ENCODE measurements at places on chromosomes 6 and 20.

GRCh38 chr6:33433001-33433543 lies 13.2 kb downstream of the SYNGAP1 start:
- DNase-seq: no peak

DNA sequence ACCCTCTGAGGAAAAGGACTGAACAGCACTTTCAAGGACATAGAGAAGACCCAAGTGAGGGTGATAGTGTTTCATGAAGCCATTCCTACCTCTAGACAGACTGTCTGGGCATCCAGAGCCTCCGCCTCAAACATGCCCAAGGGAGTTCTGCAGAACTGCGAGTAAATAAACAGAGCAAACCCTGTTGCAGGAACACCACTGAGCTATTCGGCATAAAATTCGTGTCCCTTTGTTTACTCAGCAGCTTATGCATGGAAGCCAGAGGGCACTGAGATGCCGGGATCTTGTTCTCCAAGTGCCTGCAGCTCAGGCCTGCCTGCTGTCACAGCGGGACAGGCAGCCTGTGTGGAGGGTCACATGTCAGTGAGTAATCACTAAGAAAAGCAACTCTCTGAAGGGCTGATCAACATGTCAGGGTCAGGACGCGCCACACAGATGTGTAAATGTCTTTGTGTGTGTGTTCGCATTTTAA lies 164.9 kb upstream of the HEY2 start:
- DNase-seq: no peak

DNA sequence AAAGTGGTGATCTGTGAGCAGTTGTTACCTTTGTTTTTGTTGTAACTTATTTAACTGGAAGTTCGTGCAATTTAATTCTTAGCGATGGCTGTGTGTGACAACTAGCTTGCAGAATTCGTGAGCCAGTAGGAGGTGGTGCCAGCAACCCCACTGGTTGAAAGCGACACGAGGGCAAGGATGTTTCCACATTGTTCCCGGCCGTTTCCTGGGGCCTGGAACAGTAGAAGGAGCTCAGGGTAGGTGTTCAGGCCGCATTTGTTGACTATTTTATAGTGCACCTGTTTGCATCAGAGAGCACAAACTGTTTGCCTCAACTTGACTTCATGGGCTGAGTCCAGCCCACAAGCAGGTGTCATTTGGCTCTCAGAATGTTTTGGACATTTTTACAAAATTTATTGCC lies 112.1 kb upstream of the PTPN1 start:
- DNase-seq: no peak

- no peak for DNase-seq
Measured at GRCh38 chr6:113837170-113837569, 20.0 kb upstream of the MARCKS start.

DNA sequence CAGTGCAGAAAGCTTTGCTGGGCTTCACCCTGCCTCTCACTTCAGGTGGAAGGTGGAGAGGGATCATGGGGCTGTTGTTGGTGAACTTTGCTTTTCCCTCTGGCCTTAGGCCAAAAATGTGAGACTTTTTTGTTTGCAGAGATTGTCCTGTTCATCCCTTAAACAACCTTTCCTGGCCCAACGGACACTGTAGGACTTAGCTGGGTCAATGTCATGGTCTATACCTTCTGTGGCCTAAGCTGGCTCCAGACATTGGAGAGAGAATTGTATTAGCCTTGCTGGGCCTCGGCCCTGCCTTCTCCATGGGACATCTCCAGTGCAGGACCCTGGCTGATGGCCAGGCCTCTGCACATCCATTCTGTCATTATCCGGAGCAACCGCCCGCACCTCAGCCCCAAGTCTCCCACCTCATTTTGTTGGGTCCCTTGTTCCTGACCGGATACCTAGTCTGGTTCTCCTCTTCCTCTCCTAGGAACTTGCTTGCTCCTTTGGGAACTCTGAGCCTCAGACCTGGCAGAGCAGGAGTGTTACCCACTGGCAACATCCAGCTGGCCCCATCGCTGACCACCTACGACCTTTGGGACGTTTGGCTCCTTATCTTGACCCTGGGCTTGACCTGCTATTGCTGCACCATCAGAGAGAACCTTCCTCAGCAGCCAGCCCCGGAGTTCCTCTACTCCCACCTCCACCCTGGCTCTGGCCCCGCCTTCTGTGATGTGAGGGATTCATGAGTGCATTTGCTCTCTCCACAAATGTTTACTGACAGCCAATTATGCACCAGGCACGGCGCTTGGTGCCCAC lies 128.2 kb downstream of the BANF2 start:
- no peak for DNase-seq

GRCh38 chr6:52053038-52053695 lies 34.2 kb downstream of the PKHD1 start:
- DNase-seq: no peak

- DNase-seq: peak; percentile 30
Measured at GRCh38 chr20:53592992-53593465, 610 bp downstream of the ZNF217 start.

GRCh38 chr6:21751608-21752007 lies 158.1 kb downstream of the SOX4 start:
- DNase-seq: no peak

GRCh38 chr20:22629447-22629846 lies 45.1 kb upstream of the FOXA2 start:
- DNase-seq: no peak

DNA sequence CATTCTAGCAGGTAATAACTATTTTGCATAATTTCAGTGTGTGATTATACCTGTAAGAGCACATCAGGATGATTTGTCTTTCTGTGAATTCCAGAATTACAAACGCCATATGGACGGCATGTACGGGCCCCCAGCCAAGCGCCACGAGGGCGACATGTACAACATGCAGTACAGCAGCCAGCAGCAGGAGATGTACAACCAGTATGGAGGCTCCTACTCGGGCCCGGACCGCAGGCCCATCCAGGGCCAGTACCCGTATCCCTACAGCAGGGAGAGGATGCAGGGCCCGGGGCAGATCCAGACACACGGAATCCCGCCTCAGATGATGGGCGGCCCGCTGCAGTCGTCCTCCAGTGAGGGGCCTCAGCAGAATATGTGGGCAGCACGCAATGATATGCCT lies 122.7 kb downstream of the TMEM242 start:
- DNase-seq: no peak

- DNase-seq: no peak
Measured at GRCh38 chr20:4465855-4466545, 255.7 kb upstream of the PRND start.

DNA sequence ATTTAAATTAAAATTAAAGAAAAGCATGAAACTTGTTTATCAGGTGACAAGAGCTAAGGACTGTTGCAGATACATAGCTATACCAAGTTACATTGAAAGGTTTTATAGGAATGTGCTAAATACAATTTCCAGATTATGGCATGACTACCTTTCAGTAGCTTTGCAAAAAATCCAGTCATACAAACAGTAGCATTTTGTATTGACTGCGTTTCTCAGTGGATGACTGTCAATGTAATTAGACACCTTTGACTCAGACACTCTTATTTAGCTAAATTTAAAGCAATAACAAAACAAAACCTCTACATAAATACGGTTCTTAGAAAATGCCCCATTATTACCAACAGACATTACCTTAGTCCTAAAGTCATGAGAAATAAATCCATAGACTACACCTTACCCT lies 275.8 kb upstream of the RUNX2 start:
- no peak for DNase-seq
